ENCODE measurements at places on chromosomes 5 and 9.

GRCh38 chr5:90368454-90369246 is 40.9 kb downstream of the CETN3 start:
- no peak for DNase-seq

DNA sequence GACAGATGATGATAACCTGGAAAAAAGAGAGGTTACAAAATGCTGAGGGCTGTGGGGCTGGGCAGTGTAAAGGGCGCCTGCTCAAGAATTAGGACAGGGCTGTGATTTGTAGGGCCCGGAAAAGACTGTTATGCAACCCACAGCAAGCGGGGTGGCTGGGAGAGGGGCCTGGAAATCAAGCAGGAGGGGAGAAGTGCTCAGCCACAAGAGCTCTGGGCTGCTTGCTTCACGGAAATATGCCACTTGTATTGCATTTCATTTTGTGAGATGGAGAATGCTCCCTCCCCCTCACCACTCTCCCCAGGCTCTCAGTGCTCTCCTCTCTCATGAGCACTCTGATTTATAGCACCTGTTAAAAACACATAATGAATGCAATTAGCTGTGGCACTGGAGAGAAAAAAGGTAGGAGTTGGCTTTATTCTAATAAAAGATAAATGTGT is 8.4 kb upstream of the HAND1 start:
- no peak for DNase-seq

GRCh38 chr5:32522429-32523143 is 62.8 kb upstream of the SUB1 start:
- DNase-seq = peak; percentile 94

- DNase-seq = no peak
Measured at GRCh38 chr5:54959673-54960418, 25.5 kb downstream of the ESM1 start.

DNA sequence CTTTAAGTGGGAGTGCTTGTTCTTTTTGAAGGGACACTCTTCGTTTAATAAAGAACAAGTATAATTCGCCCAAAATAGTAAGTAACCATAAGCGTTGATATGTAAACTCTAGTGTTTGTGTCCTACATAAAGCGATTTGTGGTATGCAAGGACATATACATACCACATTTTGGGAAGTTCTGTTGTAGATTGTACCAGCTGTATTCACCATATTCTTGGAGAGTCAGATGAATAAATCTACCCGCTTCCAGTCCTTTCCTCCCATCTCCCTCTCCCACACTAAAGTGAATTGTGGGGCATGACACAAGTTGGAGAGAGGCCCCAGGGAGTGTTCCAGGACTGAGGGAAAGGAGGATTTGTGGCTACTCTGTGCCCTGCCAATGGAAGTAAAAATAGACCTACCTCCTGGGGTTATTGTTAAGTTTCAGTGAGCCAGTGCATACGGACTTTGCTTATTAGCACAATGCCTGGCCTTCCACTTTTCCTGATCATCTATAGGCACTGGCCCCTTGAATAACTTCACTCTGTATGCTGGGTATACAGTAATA is 40.6 kb downstream of the ARHGAP26 start:
- no peak for DNase-seq
